G401 (cell line): ENCODE measurements at places on chromosomes 11 and 22.
A peak's percentile ranks its signal among the peaks of the same experiment; 100 is the strongest.

DNA sequence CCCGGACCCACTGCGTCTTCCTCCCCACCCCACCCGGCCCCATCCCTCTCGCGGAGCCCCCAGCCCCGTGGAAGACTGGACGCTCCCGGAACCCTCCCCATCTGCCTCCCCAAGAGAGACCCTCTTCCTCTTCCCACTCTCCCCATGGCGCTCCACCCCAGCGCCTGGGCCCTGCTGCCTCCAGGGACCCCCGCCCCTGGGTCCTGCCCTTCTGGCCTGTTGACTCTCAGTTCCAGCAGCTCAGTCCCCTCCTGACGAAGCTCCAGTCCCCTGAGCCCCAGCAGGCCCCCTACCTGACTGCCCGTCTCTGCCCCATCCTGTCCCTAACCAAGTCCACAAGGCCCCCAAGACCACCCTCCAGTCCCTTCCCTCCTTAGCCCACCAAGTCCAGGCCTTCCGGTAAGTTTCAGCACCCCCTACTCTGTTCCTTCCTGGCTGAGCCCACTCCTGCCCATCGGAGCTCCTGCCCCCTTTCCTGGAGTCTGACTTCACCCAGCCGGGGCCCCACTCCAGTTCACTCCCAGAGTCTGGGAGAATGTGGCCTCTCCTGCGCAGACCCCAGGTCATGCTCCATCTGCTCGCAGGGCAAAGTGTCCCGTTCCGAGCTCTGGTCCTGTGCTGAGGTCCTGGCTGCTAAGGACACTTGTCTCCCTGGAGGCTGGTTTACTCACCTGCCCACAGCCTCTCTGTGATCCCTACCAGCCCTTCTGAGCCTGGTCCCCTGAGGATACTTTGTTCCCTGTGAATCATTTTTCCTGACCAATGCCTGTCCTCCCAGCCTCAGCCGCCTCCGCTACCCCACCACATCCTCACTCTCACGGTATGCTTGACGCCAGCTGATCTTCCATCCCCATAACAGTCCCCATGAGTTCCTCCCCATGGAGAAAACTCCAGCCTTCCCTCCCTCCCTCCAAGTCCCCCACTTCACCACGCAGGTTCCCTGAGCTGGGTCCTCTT lies 722 bp downstream of the IFITM10 start:
- DNase-seq = no peak

DNA sequence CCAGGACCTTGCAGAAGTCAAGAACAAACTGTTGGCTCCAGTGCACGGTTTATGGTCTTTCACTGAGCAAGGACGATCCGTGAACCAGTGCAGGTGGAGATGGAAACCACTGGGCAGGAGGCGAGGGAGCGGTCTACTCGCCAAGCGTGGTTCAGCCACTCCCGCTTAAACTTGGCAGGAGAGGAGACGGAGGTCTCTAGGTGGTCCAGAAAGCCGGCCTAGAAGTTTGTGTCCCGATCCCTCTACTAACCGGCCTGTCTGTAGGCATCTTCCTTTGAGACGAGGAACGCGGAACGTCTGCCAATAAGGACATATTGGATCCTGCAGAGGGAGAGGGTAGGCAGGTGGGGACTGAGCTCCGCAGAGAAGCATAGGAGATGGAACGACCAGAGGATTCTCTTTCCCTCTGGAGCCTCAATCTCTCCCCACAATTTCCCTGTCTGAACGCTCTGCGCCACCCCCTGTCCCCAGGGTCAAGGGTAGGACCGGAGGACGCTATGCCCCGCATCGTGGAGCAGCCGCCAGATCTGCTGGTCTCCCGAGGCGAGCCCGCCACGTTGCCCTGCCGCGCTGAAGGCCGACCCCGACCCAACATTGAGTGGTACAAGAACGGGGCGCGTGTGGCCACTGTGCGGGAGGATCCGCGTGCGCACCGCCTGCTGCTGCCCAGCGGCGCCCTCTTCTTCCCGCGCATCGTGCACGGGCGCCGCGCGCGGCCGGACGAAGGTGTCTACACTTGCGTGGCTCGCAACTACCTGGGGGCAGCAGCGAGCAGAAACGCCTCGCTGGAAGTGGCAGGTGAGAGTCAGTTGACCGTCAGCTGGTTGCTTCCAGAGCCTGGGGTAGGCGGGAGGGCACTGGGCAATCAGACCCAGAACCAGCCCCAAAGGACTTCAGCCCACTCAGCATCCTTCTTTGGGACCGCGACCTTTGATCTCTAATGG lies 3.4 kb downstream of the ROBO3 start:
- DNase-seq = no peak

DNA sequence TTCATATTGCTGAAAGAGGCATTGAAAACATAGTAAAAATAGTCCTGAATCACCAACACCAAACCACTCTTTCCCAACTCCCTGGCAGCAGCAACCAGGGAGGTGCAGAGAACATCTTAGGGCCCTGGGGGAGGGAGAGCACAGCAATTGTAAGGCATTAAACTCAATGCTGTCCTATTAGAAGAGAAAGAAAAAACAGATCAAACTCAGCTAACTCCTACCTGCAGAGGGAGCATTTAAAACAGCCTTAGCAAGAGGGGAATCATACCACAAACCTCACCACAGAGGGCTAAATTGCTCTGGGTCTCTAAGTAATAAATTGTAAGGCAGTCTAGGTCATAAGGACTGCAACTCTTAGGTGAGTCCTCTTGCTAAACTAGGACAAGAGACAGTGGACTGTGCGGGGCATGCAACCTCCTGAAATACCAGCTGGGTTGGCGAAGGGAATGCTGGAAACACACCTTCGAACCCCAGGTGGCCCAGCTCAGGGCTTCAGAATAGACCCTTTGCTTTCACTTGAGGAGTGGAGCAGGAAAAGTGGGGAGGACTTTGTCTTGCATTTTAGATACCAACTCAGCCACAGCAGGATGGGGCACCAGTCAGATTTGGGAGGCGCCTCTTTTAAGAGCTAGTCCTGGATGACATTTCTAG lies 697.1 kb upstream of the FAT3 start:
- no peak for DNase-seq

- DNase-seq = no peak
Measured at GRCh38 chr11:3866206-3866605, 10.7 kb downstream of the STIM1 start.

GRCh38 chr11:13602844-13603243 lies 65.6 kb upstream of the FAR1 start:
- DNase-seq = no peak

DNA sequence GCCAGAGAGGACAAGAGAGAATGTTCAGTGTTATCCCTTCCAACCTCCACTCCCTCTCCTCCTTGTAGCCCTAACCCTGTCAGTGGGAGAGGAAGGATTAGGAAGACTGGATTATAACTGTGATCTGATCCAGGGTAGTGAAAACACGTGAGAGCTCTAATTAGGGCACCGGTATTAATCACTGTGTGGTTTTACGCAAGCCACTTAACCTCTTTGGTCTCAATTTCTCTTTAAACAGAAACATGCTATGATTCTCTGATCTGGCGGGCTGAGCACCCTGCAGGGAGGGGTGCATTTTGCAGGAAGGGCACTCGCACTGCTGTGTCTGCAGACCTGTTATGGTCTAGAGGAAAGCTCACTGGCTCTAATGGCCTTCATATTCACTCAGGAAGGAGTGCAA lies 11.5 kb downstream of the RPL27A start:
- no peak for DNase-seq

- DNase-seq = no peak
Measured at GRCh38 chr11:78244546-78245255, 56.0 kb downstream of the USP35 start.

- DNase-seq = no peak
Measured at GRCh38 chr22:40220316-40221054, 42.8 kb downstream of the TNRC6B start.

DNA sequence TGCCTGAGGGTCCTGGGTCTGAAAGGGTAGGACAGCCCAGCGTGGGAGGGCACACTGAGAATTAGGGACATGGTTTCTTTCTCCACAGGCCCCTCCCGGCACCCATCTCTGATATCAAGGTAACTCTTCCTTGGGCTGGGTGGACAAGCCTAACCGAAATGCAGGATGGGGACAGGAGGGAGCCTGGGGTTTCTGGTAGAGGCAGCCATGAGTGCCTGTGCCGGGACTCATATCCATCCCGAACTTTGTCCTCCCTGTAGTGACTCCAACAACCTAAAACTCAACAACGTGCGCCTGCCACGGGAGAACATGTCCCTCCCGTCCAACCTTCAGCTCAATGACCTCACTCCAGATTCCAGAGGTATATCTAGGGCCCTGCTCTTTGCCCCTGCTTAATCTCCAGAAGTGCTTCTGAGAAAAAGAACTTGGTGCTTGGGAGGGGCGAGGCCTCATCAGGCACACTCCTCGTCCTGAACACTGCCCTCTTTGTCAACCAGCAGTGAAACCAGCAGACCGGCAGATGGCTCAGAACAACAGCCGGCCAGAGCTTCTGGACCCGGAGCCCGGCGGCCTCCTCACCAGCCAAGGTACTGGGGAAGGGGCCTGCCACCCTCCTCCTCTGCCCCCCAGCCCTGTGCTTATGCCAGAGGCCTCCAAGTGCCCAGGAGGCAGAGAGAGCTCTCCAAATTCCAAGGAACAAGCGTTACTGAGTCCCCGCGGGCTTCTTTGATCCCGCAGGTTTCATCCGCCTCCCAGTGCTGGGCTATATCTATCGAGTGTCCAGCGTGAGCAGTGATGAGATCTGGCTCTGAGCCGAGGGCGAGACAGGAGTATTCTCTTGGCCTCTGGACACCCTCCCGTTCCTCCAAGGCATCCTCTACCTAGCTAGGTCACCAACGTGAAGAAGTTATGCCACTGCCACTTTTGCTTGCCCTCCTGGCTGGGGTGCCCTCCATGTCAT lies 3.1 kb downstream of the TMEM25 start:
- peak; percentile 35 for DNase-seq
